ENCODE measurements at places on chromosomes 12 and 14. TPM values are rescaled to one million over a fixed set of nuclear protein-coding genes. Genes with fewer than 3 reads are reported as not detected.
A peak's percentile ranks its signal among the peaks of the same experiment; 100 is the strongest.

Gene NEMF
- 61.2 TPM for polyA plus RNA-seq

DNA sequence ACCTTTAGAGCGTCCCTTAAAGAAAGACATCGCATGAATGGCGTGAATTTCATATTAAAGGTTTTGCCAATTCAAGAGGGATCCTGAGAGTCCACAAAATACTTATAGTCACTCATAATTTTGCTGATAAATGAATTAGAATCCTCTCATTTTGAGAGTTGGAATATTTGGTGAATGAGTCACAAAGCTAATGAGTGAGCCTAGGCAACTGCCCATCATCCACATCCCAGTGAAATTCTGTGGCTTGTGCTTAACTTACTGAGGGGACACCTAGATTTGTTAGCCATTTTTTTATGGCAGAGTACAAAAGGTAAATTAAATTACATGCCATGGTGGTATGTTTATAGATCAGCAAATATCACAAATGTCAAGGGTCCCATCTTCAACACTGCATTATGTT, 12.7 kb upstream of the NOXRED1 start:
- DNase-seq: no peak

Gene VWF
- 56.2 TPM for polyA plus RNA-seq

Gene TAS2R10
- 0.59 TPM for polyA plus RNA-seq

Gene CD163
- polyA plus RNA-seq: 23.9 TPM

- no peak for DNase-seq
These were observed 239.7 kb downstream of the EMP1 start for GRCh38 chr12:13436182-13436581.

Gene RPAP3
- 23.6 TPM for polyA plus RNA-seq

Gene RND1
- polyA plus RNA-seq: 0.37 TPM

Gene BCDIN3D
- 4.2 TPM for polyA plus RNA-seq

DNA sequence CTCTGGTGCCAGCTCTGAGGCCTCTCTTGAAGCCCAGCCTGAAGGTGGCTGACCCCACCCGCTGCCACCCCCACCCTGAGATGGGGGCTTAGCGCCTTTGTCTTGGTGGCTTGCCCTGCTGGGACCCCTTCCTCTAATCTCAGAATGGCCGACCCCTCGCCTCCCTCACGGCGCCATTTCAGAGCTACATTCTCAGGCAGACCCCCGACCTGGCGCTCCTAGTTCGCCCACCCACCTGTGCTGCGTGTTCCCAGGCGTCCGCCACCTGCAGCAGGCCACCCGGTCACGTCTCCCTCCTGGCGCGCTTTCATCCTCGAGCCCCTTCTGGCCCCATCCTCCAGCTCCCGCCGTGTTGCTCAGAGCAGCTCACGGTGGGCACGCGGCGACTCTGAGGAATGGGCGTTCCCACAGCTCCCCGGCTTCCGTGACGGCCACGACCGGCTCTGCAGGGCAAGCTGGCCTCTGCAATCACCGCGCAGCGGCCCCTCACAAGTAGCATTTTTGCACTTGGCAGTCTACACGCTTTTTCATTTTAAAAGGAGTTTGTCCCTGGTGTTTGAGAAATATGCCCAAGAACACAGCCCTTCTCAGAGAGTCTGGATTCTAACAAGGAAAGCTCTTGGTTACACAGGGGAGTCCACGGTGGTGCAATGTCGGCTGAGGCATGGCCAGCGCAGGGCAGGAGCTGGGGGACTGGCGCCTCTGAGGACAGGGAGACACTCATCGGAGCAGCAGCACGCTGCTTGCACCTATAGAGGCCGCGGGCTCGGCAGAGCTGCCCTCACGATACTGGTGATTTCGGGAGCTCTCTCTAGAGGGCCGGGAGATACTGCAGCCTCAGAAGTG, 105.7 kb upstream of the C14orf180 start:
- no peak for DNase-seq

DNA sequence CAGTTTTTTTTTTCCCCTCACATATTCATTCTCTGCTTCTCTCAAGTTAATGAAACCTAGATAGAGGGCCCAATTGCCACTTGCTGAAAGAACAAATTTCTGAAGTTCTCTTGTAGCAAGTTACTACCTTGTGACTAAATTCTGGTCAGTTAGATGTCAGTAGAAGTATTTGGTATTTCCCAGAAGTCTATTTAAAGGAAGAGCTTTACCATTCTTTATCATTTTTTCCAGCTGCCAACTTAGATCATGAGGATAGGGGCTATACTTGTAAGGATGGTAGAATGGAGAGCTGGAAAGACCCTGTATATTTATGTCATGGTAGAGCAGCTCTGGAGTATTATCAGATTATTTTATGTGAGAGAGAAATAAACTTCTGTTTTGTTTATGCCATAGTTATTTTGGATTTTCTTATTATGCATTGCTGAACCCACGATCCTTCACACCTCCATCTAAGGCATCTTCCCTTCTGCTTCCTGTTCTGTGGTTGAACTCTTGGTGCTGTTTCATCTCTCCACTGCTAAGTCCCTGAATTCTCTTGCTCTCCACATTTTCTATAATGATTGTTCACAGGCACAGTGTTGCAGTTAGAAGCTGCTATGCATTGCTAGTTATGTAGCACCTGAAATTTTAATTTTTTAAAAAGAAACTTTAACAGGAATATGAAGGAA, 25.9 kb downstream of the FUT8 start:
- DNase-seq: no peak

DNA sequence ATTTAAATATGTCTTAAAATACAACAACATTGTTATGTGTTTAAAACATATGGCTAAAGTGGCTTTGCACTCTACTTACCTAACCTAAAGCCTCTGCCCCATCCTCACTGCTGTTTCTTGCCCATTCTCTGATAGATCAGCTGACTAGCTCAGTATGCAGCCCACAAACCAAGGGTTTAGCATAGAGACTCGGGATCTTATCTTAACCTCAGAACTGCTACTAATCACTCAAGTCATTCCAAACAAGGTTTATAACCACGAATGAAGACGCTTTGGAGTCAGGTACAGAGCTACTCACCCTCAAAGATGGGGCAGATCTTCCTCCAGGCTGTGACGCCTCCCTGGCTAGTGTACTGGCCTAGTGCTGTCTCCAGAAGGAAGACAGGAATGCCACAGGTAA, 19.3 kb downstream of the SLC6A13 start:
- no peak for DNase-seq

Gene PGF
- polyA plus RNA-seq: 25.0 TPM

Gene AKAP3
- 0.71 TPM for polyA plus RNA-seq

Gene TULP3
- polyA plus RNA-seq: 23.9 TPM

Gene CISTR
- polyA plus RNA-seq: not detected

DNA sequence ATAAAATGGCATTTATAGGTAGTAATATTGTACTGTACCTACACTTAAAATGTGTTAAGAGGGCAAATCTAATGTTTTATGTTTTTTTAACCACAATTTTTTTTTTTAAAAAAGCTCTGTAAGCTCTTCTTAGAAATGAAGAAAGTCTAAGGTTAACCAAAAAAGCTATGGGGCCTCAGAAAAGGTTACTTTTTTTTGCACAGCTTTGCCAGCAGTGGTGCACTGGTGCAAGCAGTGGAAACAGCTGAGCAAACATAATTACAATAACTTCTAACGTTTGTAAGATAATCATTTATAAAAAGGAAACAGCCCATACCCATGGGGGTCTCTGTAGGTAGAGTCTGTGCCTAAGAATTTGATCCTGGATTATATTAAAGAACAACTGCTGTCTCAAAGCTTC, 85.1 kb upstream of the NID2 start:
- no peak for DNase-seq

- no peak for DNase-seq
These were observed 105.7 kb downstream of the GCH1 start for GRCh38 chr14:54796961-54797360.

- no peak for DNase-seq
These were observed 27.1 kb upstream of the OXA1L start for GRCh38 chr14:22739423-22739822.

Gene ZBTB42
- 5.2 TPM for polyA plus RNA-seq

Gene KRT2
- not detected for polyA plus RNA-seq

GRCh38 chr12:102765736-102766135, 151.3 kb downstream of the PAH start:
- DNase-seq: no peak

DNA sequence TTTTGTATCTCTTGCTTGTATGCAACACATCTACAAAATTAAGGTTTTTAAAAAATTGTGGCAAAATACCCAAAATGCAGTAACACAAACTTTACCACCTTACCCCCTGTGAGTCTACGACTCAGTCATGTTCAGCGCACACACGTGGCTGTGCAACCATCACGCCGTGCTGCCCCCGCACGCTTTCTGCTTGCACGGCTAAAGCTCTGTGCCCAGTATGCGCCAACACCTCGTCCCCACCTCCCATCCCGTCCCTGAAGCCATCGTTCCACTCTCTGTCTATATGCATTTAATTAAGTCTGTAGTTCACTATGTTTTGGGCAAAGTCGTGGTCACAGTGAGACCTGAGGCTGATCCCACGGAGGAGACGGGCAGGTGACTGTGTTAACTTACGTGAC, 36.4 kb downstream of the FZD10 start:
- no peak for DNase-seq

Gene NINJ2
- polyA plus RNA-seq: 6.3 TPM

Gene LRRC23
- polyA plus RNA-seq: 10.2 TPM

Gene LRRK2
- 3.8 TPM for polyA plus RNA-seq

GRCh38 chr14:60485598-60486251, at the start of gene C14orf39:
Gene C14orf39 (minus strand): TSS chr14:60486063. CDS start chr14:60485078, 985 bp downstream.
- DNase-seq: peak; percentile 90

GRCh38 chr12:66312189-66312588, 9.9 kb downstream of the HELB start:
- no peak for DNase-seq

GRCh38 chr12:67410667-67411067, 141.5 kb downstream of the CAND1 start:
- DNase-seq: no peak

Gene TSPAN11
- polyA plus RNA-seq: 8.6 TPM

Gene ATP23
- polyA plus RNA-seq: 9.8 TPM

- DNase-seq: no peak
These were observed 326.6 kb downstream of the RERGL start for GRCh38 chr12:17763366-17763765.

DNA sequence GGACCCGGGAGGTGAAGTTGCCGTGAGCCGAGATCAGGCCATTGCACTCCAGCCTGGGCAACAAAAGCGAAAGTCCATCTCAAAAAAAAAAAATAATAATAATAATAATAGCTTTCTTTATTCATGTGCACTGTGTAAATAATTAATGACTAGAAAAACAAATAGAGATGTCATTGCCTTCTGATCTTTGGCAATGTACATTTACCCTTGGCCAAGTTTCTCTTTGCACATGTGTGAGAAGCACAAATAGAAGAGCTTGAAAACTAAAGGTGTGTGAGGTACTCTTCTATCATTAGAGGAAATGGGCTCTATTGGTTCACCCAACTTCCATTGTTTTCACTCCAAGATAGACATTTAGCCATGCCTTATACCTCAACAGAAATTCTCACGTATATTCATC, 170.1 kb upstream of the PDZRN4 start:
- no peak for DNase-seq

- DNase-seq: peak; percentile 27
These were observed 85.9 kb downstream of the PTGER2 start for GRCh38 chr14:52399921-52400595.

- no peak for DNase-seq
These were observed 27.9 kb downstream of the BORCS5 start for GRCh38 chr12:12384571-12385340.

DNA sequence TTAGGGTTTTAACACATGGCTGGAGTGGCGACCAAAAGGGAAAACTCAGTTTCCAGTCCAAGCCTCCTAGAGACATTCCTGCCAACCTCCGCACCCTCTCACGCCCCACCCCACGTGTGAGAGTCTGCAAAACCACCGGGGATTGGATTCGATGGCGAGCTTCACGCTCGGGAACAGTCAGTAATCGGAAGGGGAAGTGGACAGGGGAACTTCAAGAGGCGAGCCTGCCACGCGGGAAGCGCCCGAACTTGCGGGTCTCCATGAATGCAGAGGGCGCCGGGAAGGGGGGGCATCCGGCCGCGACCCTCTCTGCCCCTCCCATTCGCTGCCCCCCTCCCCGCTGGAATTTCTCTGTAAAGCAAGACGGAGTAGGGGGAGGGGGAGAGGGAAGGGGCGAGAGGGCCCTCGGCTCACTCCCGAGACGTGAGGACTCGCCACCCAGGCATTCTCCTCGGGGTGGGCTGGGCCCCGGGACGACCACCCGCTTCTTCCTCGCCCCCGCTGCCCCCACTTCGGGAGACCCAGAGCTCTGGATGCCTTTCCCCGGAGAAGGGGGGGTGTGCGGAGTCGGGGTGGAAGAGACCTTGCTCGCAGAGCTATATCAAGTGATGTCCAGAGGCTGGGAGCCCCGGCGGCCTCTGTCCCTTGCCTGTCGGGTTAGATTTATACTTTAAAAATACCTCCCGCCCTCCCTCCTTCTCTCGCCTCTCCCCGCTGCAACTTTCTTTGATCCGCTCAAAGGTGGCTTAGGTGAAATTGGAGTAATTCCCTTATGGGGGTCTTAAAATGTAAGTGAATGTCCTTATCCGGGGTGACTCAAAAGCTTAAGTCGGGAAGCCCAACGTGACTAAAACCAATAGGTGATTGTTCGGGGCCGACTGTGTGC, 2.5 kb upstream of the CCND2 start:
- peak; percentile 89 for DNase-seq

Gene FAM181A
- not detected for polyA plus RNA-seq

Gene ASCL1
- 0.05 TPM for polyA plus RNA-seq

GRCh38 chr14:66137081-66137480, 349.1 kb upstream of the CCDC196 start:
- peak; percentile 36 for DNase-seq

GRCh38 chr12:4082809-4083403, 190.7 kb upstream of the CCND2 start:
- no peak for DNase-seq

Gene KLHL33
- 0.87 TPM for polyA plus RNA-seq

- DNase-seq: no peak
These were observed 11.1 kb downstream of the KRT85 start for GRCh38 chr12:52356031-52356761.

GRCh38 chr14:94671870-94672444, 59.8 kb downstream of the SERPINA3 start:
- no peak for DNase-seq

- DNase-seq: no peak
These were observed 17.1 kb upstream of the PUS1 start for GRCh38 chr12:131911851-131912477.

GRCh38 chr14:67918838-67919237, 99.3 kb downstream of the RAD51B start:
- no peak for DNase-seq

- no peak for DNase-seq
These were observed 70.4 kb downstream of the R3HDM2 start for GRCh38 chr12:57360468-57360867.

GRCh38 chr12:56103823-56104108, 593 bp upstream of the PA2G4 start:
- no peak for DNase-seq

DNA sequence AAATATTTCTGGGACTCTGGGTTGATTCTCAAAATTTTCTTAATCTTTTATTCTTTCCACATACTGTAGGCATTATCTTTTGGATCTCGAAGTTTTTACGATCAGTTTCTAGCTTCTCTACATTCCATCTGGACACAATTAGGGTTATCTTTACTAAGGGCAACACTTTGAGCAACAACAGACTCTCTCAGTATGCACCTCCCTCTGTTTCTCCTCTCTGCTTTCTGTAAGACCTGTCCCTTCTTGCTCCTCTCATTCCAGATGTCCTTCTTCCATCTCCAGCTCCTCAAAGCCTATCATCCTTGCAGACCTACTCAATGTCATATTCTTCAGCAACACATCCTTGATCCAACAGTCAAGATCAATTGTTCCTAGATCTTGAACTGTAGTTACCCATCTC, 457.0 kb downstream of the SLC6A15 start:
- DNase-seq: no peak

Measured in muscle of back (tissue), 13 donors.